ENCODE measurements at places on chromosomes 13 and 19.
A peak's percentile ranks its signal among the peaks of the same experiment; 100 is the strongest.

- DNase-seq: no peak
These were observed 298.8 kb downstream of the SHISA2 start for GRCh38 chr13:25752957-25753551.

- peak; percentile 37 for DNase-seq
These were observed 39.3 kb downstream of the RFXAP start for GRCh38 chr13:36858290-36858689.

- DNase-seq: no peak
These were observed 13.2 kb upstream of the AKAP11 start for GRCh38 chr13:42258747-42259146.

- peak; percentile 45 for DNase-seq
These were observed 117.6 kb upstream of the SPRY2 start for GRCh38 chr13:80458543-80458942.

GRCh38 chr19:38852231-38853044 lies 2.7 kb upstream of the HNRNPL start:
- peak; percentile 55 for DNase-seq

GRCh38 chr19:58212336-58213074 lies 16.2 kb upstream of the ZNF544 start:
- DNase-seq: no peak

DNA sequence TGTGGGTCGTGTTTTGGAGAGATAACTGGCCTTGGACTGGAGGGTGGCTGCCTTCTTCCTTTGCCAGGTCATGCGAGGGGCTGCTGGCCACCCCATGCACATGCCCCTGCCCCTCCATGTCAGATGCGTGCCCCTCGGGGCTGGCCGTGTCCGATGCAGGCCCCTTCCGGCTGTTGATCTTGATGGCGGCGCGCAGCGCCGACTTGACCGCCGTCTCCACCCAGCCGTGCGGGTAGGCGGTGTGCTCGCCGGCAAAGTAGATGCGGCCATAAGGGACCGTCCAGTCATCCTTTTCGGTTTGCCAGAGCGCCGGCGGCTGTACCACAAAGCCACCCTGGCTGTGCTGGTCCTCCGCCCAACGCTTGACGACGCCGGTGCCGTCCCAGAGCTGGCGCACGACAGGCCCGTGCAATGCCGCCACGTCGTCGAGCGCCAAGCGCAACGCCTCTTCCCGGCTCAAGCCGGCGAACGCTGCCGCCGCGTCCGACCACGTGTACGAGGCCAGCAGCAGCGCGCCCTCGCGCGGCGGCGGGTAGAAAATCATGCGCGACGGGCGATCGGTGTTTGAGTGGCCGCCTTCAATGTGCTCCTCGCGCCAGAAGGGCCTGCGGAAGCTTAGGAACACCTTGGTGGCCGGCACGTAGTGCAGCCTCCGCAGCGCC lies 6.9 kb downstream of the IL4I1 start:
- DNase-seq: peak; percentile 53

DNA sequence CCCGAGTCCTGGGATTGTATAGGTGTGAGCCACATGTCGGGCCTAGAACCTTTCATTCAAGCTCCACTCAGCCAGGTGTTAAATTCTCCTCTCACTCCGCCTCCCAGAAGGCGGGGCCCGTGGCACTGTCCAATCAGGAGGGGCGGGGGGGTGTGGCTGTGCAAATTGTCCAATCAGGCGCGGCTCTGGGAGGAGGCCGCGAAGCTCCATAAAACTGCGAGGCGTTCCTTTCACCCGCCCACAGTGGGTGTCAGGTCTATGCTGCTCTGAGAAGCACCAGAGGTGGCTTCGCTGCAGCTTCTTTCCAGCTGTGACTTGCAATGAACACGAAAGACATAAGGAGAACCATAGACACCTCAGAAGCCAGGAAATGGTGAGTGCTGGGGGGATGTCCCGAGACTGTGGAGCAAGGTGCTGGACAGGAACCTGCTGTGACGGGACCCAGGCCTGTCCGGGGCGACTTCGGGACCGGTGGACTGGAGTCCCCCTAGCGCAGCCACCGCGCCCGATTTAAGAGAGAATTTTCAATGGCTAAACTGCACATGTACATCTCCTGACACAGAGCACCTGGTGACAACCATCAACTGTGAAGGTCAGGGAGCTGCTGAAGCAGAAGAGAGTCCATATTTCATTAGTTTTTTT lies 3.0 kb upstream of the ZNF136 start:
- DNase-seq: no peak

DNA sequence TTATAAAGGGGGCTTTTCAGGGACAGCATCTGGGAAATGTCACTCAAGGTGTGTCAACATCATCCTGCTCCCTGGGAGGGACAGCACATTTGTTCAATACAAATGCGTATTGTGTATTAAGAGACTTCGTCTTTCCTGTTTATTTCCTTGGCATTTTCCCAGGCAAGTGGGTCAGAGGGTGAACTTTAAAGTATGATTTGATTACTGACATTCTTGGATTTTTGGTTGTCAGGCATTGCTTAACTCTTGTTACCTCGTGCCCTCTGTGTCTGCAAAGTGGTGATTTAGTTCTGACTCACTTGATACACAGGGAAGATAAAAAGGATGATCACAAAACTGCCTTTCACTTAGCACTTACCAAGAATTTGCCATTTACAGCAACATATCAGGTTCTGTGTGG lies 292.7 kb downstream of the SUCLA2 start:
- no peak for DNase-seq

DNA sequence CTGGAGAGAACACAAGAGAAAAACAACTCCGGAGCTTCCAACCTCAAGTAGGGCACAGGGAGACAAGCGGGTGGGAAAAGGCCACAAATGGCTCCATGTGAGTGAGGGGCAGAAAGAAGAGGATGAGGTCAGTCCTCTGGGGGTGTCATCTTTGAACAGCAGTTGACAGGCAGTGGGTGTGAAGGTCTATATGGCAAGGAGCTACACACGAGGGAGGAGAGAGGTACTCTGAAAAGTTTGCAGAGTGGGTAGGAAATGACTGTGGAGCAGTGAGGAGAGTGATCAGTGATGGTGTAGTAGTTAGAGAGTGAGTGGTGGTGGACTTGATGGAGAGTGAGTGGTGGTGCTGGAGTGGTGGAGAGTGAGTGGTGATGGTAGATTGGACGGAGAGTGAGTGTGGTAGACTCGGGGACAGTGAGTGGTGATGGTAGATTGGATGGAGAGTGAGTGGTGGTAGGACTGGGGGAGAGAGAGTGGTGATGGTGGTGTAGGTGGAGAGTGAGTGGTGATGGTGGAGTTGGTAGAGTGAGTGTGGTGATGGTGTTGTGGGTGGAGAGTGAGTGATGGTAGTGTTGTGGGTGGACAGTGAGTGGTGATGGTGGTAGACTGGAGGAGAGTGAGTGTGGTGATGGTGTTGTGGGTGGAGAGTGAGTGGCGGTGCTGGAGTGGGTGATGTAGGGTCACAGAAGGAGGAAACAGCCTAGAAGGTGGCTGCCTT lies 4.0 kb downstream of the TFDP1 start:
- no peak for DNase-seq

- DNase-seq: no peak
These were observed 25.3 kb downstream of the RAP2A start for GRCh38 chr13:97459215-97459777.

DNA sequence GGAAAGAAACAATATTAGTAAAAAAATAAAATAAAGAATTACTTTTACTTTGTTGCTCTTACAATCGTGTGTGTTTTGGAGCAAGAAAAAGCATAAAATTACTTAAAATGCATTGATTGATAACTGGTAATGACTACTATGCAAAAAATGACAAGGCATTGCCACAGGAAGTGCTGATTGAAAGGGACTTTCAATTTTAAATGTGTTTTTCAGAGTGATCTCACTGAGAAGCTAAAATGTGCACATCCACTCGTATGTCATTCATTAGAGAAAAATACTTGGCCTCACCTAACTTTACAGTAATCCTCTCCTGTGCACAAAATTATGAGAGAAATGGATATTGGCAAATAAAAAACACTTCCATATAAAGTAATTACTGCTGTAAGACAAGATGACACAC lies 934.9 kb downstream of the SLITRK6 start:
- no peak for DNase-seq

DNA sequence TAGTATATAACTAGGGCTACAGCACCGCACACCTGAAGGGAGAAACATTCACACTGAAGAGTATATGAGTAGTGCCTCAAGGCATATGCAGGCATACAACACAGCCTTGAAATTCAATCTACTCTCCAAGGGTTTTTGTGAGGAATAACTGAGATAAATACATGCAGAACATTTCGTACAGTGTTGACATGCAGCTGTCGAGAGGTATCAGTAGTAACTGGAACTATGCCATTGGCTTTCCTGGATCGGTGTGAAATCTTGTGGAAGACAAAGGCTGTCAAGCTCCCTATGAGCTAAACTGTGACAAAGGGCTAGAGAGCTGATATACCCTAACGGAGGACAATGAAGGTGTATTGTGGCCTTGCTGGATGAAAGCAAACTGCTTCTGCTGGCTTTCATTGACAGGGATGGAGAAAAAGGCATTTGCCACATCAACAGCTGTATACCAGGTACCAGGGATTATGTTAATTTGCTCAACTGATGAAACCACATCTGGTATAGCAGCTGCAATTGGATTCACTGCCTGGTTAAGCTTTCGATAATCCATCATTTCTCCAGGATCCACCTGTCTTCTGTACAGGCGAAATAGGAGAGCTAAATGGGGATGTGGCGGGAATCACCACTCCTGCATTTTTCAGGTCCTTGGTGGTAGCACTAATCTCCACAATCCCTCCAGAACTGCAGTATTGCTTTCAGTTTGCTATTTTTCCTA lies 16.3 kb downstream of the MTRF1 start:
- no peak for DNase-seq

DNA sequence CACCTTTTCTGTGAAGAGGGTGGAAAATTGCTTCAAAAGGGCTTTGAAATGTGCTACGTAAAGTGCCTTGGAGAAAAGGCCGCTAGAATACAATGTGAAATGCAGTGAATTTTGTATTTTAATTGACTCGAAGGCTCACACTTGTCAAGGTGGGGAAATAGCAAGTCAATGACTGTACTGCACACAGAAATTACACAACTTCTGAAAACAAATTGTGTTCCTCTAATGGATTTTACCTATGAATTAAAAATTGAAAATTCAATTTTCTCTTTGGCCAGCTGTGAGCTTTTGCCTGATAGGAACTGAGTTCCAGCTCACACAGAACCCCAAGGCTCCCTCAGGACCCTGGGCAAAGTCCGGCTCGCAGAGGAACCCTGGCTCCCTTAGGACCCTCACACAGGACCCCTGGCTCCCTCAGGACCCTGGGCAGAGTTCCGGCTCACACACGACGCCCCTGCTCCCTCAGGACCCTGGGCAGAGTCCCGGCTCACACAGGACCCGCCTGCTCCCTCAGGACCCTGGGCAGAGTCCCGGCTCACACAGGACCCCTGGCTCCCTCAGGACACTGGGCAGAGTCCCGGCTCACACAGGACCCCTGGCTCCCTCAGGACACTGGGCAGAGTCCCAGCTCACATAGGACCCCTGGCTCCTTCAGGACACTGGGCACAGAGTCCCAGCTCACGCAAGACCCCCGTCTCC lies 324.9 kb downstream of the UQCRFS1 start:
- DNase-seq: no peak

DNA sequence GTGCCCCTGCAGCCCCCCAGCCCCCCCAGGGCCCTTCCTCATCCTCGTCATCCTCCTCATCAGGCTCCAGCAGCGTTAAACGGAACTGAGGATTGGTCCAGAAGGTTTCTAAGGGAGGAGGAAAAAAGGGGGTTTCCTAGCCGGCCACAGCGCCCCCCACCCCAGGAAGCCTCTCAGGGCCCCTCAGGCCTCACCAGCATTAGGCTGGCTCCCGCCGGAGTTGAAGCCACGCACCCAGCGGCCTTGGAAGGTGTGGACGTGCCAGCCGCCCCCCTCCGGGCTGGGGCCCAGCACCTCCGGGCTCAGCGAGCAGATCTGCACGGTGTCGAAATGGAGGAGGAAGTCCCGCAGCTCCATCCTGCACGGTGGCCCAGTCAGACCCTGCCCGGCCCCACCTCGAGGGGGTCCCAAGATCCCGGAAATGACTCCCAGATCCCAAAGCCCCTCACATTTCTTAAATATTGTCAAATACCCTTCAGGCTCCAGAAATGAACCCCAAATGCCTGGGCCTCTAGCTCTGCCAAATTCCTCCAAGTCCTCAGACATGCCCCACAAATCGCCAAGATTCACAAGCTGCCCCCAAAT lies 6.9 kb downstream of the CAPN12 start:
- DNase-seq: no peak

GRCh38 chr13:108407495-108407894 lies 138.0 kb downstream of the TNFSF13B start:
- no peak for DNase-seq

DNA sequence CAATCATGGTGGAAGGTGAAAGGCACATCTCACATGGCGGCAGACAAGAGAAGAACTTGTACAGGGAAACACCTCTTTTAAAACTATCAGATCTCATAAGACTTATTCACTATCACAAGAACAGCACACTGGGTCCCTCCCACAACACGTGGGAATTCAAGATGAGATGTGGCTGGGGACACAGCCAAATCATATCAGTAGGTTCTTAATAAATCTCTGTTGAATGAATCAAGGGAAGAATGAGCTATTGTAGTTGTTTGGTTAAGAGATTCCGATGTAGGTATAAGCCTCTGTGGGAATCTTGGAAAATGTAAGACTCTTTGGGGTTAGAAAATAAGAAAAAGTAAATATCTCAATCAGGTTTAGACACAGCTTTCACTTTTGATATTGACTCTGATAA lies 400.2 kb downstream of the KCNRG start:
- no peak for DNase-seq

GRCh38 chr13:39684531-39685137 lies 29.2 kb downstream of the COG6 start:
- DNase-seq: peak; percentile 48

GRCh38 chr19:17264641-17264979 lies at the start of gene USHBP1:
USHBP1 (minus strand) TSS chr19:17264745; CDS start chr19:17264299, 446 bp downstream.
- no peak for DNase-seq
